H1 (cell line): ENCODE measurements at places on chromosomes 3 and 15.
A peak's percentile ranks its signal among the peaks of the same experiment; 100 is the strongest.

- no peak for DNase-seq
These were observed 123.8 kb upstream of the PHLDB2 start for GRCh38 chr3:111735243-111735758.

GRCh38 chr15:46088486-46089445, 453.9 kb downstream of the SQOR start:
- DNase-seq = no peak

DNA sequence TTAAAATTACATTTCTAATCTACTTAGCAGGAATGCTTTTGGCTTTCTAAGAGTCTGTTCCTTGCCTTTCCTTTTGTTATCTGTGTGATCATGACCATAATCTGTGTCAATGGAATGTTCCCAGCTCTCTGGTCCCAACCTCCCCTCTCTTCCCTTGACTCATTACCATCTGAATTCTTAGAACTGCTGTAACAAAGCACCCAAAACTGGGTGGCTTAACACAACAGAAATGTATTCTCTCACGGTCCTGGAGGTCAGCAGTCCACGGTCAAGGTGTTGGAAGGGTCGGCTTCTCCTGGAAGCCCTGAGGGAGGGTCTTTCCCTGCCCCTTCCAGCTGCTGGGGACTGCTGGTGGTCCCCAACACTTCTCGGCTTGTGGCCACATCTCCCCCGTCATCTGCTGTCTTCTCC, 81.1 kb downstream of the LRRK1 start:
- DNase-seq = peak; percentile 39

DNA sequence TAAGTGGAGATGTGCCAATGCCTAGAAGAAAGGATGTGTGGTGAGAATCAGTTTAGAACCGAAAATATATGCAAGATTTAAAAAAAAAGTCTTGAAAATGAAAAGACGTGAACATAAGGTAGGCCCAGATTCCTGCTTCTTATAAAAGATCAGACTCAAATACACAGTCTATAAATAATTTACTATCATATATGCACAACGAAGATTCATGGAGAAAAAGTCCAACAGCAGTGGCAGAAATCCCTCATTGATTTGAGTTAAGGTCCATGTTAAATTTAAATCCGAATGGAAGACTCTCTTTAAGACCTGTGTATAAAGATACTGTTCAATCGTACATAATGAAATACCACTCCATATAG, 227.2 kb downstream of the OCA2 start:
- no peak for DNase-seq

DNA sequence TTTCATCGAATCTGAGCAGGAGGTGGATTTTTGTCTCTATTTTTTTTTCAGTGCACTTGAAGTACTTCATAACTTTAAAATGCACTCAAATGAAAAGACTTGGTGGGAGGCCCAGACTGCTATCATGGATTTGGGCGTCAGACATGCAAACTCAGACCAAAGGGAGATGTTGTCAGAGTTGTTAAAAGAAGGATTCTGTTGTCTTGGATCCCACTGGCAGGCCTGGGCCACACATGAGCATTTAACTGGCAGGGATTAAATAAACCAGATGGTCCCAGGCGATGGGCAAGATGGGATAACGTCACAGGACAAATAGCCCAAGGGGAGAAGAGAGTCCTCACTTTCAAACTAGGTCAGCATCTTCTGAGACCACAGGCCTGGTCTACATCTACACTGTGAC, 15.4 kb downstream of the RTP1 start:
- DNase-seq = no peak
